ENCODE measurements at places on chromosomes 11 and 22. TPM values are rescaled to one million over a fixed set of nuclear protein-coding genes. Genes with fewer than 3 reads are reported as not detected.
A peak's percentile ranks its signal among the peaks of the same experiment; 100 is the strongest.

DNA sequence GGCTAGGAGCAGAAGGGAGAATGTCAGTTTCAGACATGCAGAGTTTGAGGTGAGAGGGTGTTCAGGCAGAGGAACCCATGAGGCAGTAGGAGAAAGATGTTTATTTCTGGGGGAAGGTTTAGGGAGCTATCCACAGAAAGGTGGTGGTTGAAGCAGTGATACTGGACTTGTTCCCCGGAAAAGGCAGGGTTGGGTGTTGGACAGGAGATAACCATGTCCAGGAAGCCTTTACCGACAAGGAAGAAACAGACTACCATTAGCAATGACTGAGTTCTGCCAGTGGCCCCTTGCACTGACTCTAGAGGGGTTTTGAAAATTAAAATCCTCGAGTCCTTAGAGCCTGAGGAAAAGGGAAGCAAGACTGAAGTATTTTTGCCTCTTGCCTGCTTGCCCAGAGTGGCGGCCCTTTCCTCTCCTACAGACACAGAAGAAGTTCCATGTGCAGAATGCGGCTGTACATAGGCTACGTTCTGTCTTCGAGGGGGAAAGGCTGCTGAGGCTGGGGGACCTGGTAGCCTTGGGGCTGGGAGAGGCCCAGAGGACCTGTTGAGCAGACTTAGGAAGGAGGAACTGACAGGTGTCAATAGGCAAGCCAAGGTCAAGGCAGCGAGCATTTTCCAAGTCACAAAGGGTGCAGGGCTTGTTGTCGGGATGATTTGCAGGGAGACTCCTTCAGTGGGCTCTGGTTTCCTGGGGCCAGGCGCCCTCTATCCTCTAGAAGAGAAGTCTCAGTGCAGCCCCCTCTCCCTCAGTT lies 146.7 kb downstream of the LDLRAD3 start:
- no peak for DNase-seq

GRCh38 chr11:126403658-126404057 lies 48.2 kb downstream of the ST3GAL4 start:
- no peak for DNase-seq

MMP3 gene
- not detected for total RNA-seq

DNA sequence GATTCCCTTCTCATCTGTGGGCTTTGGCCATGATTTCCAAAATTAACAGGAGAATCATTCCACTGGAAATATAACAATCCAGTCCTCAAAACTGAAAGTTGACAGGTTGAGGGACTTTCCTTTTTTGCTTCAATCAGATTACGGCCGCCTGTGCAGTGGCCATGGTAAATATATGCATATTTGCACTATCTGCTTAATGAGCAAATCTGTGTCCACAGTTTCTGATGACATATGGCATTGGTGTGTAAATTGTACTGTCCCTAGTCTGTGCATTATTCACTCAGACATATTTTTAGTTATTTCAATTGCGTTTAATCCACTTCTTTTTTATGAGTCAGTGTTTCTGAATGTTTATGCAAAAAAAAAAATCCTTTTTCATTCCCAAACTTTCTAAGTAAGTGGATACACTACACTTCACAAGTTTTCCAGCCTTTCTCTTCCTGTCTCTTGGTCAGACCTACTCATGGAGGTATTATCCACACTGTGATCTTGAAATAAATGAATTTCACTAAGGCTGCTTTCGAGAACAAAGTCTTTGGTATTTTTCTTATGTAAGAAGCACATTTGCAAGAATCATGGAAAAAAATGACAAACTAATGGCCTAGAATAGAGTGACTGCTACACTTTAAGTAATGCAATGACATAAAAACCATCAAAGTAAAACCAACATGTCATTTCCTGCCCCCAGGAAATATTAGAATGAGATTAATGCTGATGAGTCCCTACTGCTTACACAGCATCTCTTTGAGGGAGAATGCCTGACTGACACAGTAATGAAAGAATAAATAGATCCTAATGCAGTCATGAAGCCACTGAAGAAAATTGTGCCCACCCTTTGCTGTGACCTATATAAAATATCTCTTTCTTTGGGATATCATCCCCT lies 76.4 kb upstream of the MTNR1B start:
- DNase-seq: no peak

GRCh38 chr11:111941963-111942362 lies 4.8 kb downstream of the DIXDC1 start:
- DNase-seq: no peak

DNA sequence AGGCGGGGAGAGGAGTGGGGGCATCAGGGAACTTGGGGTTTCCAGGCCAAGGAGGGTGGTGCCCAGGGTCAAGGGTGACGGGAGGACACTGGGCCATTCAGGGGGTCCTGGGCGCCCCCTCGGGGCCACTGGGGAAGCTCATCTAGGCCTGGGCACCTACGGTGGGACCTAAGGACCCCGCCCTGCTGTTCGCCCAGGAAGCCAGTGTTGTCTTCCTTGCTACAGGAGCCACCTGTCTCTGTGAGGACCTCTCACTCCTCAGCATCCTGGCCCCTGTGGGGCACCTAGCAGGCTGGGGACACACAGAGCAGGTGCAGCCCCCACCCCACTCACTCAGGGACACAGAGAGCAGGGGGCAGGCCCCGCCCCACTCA lies 191.6 kb downstream of the IGLL1 start:
- DNase-seq: no peak

DNA sequence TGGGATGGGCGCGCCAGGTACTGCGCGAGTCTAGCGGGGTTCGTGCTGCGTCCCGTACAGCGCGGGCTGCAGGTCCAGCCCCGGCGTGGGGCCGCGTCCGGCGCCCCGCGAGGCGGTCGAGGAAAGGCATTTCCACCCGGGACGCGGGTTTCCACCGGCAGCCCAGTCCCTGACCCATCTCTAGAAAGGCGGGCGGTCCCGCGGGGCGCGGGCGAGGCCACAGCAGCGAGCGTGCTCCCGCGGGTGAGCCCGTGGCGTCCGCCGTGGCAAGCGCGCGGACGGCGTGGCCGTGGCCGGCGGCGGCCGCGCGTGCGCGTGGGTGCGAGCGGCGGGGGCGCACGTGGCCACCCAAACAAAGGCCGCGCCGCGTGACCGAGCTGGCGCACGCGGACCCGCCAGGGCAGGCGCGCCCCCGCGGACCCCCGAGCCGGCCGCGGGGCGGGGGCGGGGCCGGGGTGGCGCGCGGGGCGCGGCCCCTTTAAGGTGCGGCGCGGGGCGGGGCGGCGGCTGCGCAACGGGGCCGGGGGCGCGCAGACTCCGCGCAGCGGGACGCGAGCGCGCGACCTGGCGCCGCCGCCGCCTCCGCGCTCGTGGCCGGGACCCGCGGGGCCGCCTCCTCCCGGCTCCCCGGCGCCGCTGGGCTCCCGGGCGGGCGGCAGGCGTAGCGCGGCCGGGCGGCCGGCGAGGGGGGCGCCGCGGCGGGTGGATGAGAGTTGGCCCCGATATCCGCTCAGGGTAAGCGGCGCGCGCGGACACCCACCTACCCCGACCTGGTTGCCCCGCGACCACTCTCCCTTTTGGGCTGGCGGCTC lies 39.3 kb upstream of the CELSR1 start:
- DNase-seq: no peak

DNA sequence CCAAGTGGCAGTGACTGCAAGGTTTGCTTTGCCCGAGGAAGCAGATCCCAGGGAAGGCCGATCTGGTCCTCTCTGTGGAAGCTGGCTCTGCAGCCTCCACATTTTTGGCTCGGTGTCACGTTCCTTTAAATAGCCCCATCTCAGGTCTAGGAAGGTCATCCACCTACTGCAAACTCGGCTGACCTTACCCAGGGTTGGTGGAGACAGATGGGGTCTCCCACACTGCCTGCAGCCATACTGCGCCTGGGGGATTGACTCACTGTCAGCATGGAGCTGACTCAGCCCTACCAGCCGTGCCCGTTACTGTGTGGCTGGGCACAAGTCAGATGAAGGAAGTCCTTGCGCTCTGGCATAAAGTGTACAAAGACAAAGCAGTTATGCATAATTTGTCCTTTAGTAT lies 16.9 kb downstream of the CDPF1 start:
- no peak for DNase-seq

FERMT3 gene
- 51.7 TPM for total RNA-seq

DNA sequence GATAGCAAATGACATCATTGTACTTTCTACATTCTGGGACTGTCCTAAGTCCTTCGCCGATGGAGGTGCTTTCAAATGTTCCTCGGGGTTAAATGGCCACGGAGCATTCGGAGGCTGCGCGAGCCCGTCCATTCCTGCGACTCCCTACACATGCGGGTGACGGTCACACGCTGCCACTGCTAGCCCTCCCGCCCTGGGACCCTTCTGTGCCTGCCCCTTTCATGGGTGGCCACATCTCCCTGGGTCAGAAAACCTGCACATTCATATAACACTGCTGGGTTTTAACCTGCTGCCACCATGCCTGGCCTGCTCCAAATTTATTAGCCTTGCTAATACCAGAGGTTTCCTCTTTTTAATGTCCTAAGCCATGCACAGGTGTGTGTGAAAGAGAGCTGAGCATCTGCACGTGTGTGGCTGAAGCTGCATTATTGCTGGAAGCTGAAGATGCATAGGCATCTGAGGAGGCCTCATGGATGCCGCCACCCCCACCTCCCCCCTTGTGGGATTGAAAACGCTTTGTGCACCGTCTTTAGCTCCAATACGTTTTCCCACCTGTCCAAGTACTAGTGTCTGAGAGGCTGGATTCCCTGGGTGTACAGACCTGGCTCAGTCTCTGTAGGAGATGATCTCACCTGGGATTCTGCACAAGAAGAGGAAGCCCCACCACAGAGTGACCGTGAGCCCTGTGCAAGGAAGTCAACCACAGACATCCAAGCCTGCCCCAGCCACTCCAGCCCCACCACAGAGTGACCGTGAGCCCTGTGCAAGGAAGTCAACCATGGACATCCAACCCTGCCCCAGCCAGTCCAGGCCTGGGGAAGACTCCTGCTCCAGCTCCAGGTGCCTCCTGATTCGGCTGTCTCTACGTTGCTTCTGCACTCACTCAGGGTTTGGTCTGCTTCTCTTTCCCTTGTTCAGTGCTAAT lies 626.4 kb downstream of the BRD1 start:
- DNase-seq: no peak

DNA sequence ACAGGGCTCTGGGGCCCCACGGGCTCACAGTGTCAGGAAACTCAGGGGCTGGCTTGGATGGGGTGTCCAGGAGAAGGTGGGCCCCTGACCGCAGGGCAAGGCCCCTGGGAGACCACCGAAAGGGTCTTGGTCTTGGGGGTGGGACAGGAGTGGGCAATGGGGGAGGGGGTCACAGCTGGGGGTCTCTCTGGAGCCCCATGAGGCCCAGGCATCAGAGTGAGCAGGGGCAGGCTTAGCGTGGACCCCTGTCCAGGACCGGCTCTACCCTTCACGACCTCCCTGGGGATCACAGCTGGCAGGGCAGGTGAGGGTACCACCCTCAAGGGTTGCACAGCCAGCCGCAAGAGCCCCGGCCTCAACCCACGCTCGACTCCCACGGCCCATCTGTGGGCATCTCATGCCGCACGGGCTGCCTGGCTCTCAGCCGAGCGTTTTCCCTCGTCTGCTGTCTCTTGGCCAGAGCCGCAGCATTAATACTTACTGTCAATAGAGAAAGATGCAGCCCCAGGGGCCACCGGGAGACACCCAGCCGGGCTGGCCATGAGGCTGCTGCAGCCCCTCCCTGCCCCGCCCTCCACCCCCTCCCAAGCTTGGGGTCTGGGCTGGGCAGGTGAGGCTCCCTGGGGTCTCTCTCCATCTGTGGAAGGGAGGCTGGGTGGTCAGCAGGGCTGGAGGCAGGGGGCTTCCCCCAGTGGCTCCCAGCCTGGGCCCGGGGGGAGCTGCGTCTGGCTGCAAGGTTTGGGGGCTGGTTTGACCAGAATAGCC lies 662 bp downstream of the MUC5B start:
- DNase-seq: no peak

- DNase-seq: no peak
Measured at GRCh38 chr11:71301858-71302533, 49.6 kb upstream of the SHANK2 start.

GRCh38 chr11:115739878-115740277 lies 235.7 kb upstream of the CADM1 start:
- no peak for DNase-seq

PGA5 gene
- not detected for total RNA-seq

DNA sequence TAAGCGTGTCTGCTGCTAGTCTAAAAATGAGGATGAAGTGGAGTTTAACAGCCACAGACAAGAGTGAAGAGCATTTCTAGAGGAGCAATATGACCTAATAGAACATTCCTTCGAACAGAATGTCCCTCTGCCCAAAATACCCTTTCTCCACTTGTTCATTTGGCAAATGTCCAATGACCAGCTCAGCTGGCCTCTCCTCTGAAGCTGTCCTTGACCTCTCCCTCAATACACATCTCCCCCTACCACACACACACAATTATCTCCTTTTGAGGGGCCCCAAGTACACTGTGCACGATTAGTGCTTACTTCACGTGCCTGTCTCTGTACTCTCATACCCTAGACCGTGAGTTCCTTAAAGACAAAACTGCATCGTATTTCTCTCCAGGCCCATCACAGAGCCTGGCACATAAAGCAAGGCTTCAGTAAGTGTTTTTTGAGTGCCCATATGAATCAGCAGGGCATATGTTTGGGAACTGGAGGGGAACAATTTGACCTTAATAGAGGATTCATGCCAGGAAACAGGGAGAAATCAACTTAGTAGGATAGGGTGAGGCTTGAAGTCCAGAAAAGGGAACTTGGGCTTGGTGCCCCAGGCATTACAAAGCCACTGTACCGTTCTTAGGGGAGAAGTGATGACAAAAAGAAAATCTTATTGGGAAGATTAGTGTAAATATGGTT lies 18.1 kb upstream of the NCAM1 start:
- DNase-seq: no peak

DNA sequence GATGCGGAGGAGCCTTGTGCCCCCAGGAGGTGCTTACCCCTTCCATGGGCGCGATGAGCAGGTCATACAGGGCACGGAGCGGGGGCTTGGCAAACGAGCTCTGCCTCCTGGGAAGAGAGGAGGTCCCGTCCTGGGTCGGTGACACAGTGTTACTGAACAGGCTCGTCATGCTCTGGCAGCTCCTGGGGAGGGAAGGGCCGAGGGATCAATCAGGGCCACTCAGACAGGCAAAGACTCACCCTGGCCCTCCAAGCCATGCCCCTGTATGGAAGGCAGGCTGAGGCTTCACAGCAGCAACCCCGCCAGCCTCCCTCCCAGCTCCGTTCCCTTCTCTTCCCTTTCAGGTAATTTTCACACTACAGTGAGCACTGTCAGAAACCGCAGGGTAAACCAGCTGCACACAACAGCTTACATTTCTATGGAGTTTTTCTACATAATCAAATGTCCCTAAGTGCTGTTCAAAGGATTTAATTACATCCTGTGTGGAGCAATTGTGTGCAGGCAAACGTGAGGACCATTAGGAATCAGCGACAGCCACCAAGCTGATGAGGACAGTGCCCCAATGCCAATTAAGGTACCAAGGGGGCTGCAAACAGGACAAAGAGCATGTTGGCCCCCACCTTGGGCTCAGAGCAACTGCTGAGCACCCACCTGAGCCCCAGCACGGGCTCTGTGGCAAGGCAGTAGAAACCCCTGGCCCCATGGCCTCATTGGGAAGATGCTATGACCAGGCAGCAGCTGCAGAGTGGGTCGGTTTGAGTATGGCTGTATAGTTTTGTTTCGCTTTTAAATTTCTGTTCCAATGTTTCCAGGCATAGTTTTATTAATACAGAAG lies 95.4 kb upstream of the PITPNB start:
- DNase-seq: no peak

LINC01488 gene
- not detected for total RNA-seq

GRCh38 chr11:60786811-60787567 lies 1.9 kb downstream of the MS4A10 start:
- DNase-seq: peak; percentile 36

CNIH2 gene
- total RNA-seq: not detected
